ENCODE measurements at places on chromosomes 3 and 15.

- no peak for DNase-seq
These were observed 21.3 kb downstream of the TM4SF1 start for GRCh38 chr3:149356044-149356592.

- no peak for DNase-seq
These were observed 52.7 kb upstream of the SPTSSB start for GRCh38 chr3:161423911-161424522.

DNA sequence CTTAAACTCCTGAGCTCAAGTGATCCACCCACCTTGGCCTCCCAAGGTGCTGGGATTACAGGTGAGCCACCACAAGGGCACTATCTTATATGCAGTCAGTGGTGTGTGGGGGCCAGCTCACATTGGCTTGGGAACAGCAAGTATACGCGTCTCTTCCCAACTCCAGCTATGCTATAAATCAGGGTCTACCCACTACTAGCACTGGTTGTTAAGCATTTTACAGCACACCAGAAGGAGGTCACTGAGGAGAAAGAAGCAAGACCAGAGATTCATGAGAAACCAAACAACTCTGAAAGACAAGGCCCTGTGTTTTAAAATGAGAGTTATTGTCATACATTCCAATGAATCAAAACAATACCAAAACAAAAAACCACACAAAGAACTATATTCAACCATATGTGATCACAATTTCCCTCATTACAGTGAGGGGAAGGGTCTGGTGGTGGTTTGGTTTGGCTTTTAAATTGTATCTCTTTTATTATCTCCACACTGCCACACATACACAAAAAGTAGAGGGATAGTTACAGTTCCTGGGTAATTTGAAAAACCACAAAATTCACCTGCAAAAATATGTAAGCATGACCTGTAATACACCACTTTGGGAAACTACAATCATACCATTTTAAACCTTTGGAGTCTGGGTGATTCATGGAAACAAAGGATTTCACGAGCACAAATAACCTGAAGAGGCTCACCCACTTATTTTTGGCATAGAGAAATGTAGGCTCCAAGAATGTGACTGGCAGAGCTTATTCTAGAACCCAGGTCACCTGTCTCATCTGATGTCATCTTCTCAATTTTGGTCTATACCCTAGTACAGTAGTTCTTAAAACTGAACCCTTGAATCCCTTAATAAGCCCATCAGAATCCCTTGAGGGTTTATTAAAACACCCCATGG lies 5.2 kb downstream of the MAGI1 start:
- DNase-seq: no peak

GRCh38 chr3:119551598-119551997 lies 7.8 kb downstream of the CD80 start:
- no peak for DNase-seq

DNA sequence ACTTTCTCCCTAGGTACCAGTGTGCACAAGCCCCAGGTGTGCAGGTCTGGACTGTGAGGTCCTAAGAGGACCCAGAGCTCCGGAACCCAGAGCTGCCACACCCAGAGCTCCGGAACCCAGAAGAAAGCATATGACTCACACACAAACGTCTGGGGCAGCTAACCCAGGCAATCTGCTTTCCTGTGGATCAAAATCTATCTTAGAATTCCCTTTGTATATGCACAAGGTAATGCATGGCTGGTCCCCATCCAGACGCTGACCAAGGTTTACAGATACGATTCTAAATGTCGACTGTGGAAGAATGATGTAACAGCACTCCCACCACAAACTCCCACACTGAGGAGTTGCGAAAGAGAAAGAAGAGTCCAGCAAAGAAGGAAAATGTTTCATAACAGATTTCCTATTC lies 15.7 kb downstream of the KCNMB2 start:
- no peak for DNase-seq
